Stimulated activated CD4-positive, alpha-beta T cell treated with anti-CD3 and anti-CD28 coated beads, Interleukin-15, amount 100 ng/mL, for 1 hour (primary cell): ENCODE measurements at places on chromosomes 6 and 20.

DNA sequence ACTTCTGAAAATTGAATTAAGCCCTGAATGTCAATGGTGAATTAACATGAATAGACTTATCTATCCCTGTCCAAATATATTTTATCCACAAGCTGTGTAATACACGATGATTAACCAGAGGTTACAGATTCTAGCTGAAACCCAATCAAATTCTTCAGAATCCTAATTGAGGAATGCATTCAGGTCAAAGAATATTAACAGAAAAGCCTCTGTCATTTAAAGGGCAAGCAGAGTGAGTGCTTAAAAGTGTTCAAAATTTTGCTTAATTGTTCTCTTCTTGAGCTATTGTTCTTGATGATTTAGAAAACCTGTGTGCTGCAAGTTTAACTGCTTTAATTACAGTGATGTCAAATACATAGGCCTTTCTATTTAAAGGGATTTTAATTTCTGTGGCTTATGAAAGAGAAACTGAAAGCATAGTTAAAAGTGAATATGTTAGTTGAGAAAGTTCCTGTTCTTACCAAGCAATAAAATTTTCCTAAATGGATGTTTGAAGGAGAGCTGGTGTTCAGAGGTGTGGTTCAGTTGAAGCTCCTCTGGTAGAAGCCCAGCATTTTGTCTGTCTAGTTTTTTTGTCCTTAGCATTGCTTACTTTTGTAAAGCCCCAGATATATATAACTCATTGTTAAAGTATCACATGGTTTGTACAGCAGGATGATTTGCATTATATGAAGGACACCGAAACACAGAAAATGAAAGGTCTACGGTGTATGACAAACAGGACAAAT lies 466.3 kb upstream of the PLCB4 start:
- DNase-seq = no peak

DNA sequence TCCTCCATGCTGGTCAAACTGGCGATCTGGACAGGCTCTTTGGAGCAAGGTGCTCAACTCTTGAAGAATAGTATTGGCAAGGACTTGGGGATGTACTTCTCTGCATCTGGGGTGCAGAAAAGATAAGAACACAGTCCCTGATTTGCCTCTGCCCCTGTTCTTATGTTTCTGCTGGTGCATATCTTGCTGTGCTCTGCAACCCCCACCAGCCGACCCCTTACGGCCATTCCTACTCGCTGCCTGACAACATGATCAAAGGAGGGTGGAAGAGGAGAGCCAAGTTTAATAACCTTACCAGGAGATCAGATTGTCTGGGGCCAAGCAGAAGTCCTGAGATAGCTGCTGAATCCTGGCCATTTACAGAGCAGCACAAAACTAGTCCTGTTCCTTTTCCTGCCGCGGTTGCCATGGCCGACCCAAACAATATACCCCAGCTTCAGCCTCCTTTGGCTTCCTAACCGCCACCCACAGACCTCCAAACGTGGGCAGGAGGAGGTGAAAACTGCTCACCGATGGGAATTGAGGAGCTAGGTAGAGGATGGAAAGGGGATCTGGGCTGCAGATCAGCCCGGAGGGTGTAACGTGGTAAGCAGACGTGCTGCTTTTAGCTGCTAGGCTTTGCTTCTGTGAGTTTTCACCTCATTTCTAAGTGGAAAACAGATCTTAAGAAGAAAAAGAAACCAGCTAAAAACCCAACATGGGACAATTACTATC lies 60.9 kb downstream of the ATXN1 start:
- DNase-seq = no peak

GRCh38 chr6:154932515-154933027 lies 62.5 kb upstream of the TIAM2 start:
- DNase-seq = no peak

DNA sequence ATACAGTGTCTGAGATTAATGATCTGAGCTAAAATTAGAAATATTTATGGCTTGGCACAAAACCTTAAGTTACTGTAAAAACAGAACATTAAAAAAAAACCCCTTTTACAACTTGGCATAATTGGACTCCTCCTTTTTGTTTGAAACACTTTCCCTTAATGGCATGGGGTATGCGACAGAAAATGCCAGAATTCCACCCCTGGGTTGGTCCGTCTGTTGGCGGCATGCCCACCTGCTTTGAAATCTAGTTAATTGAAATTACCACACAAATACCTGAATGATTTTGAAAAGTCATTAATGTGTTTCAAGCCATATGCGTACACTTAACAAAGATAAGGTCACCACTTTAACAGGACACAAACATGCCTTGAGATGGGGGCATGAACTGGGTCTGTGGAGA lies 175.1 kb upstream of the FOXQ1 start:
- no peak for DNase-seq

GRCh38 chr6:128241216-128241615 lies 279.2 kb downstream of the PTPRK start:
- DNase-seq = no peak

DNA sequence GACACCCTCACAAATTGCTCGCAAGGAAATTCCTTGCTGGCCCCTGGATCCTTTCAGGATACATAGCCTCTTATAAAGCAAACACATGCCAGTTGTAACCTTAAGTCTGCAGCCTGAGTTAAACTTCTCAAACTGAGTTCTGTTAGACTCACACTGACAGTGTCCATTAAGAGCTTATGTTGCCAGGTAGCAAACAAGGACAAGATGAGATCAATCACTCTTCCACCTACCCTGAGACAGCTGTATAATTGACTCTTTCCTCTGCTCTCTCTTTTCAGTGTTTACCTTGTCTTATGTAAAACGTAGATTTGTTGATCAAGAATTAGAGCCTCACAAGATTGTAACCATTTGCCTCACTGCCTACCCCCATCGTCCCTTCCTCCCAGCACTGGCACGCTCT lies 359.8 kb downstream of the EPM2A start:
- DNase-seq = no peak

GRCh38 chr6:89433252-89434149 lies 549 bp downstream of the ANKRD6 start:
- DNase-seq = no peak

- DNase-seq = no peak
Measured at GRCh38 chr6:36019167-36019566, 5.3 kb downstream of the SLC26A8 start.

GRCh38 chr6:46993846-46994245 lies 48.3 kb downstream of the ADGRF1 start:
- no peak for DNase-seq

DNA sequence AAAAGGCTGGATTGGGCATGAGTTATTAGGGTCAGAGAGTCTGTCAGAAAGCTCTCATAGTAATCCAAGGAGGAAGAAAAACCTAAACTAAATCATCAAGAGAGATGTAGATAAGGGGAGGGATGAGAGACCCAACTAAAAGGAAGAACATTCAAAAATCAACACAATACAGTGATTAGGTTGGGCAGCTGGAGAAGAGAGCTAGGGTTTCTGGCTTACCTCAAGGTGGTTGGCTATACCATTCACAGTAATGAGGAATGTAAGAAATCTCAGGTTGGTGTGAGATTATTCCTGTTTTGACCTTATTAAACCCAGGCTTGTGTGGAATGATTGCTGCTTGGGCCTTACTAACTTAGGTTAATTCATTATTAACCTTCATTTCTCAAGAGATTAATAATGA lies 6.2 kb upstream of the COX7A2 start:
- DNase-seq = no peak

DNA sequence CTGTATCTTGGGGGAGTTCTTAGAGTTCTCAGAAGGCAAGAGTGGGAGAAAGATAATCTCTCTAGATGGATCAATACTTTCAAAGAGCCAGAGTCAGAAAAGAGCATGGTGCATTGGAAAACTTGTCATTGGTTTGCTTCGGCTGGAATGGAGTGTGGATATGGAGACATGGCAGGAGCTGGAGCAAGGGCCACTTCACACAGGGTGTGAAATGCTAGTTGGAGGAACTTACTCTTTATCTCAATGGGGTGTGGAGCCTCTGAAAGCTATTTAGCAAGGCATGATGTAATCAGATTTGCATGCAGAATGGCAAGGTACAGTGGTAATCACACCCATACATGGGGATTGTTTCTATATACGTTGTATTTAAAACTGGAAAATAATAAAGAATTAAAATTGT lies 31.5 kb upstream of the PAQR8 start:
- no peak for DNase-seq

- DNase-seq = no peak
Measured at GRCh38 chr20:38272961-38273360, 12.4 kb upstream of the KIAA1755 start.

DNA sequence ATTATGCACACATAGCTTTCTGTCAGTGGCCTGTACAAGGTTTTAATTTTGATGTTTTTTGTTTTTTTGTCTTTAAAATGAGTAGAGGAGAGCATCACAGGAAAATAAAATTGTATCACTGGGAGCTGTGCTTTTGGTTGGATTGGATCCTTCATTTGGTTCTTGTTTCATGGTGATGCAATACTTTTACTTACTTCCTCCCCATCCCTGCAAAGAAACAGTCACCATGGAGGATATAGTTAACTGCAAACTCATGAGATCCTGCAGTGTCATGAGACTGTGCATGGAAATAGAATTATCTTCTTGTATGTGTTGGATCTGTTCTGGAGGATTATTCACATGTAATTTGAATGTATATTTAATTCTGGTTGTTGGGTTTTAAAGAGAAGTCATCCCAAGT lies 122.3 kb downstream of the JARID2 start:
- no peak for DNase-seq

DNA sequence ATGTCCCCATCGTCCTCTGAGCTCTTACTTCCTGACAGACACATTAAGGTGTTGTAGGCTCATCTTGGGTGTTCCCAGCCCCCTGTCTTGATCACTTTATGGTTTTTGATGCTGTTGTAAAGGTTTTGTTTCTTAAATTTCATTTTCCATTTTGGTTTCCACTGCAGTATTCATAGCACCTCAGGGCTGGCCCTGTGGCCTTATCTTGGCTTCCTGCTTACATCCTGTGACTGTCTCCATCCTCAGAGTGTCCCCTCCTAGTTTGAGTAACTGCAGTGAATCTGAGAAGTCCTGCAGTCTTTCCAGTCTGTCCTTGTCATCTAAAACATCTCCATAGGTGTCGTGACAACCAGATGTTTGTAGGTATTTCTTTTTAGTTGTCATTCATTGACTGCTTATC lies 50.9 kb downstream of the JARID2 start:
- DNase-seq = no peak

- DNase-seq = no peak
Measured at GRCh38 chr6:25942561-25943147, 12.2 kb upstream of the SLC17A2 start.

DNA sequence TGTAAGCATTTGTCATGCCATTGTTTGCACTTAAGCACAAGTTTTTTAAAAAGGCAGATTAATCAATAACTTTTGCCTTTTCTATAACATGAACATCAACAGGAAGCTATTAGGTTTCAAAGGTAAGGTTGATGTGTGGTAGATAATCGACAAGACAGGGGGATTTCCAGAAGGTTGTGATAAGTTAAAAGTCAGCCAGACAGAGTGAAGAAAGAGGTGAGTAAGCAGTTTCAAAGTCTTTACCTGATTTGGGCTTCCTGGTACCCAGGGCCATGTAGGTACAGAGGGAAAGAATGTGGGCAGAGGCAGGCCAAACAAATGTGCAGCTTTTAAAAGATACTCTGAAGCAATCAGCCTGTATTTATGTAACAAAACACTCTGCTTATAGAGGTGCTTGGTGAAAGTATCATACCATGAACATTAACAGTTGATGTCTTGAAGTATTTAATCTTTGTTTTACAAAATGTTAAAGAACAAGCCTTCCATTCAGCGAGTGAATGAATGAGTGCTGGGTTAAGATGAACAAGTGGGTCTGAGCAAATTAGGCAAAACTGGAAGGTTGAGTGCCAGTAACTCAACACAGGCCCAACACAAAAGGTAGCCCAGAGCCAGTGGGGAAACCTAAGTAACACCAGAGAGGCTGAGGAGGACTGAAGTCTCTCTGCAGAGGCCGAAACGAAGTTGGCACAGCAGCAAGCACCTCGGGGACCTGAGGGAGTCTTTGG lies 60.2 kb downstream of the LRRC1 start:
- no peak for DNase-seq

DNA sequence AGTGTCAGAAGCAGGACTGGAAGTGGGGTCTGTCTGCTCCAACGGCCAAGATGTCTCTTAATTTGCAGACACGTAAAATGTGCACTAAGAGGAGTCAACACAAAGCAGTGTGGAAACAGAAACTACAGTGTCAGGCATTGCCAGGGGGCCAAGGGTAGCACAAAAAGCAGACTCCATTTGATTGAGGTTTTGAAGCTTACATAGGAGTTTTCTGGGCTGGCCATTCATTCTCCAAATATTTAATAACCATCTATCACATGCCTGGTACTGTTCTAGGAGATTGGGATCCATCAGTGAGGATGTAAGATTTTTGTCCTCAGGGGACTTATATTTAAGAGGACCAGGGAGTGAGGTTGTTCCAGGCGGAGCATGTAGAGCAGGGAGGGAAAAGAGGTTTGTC lies 29.5 kb downstream of the MAFB start:
- no peak for DNase-seq
